ENCODE measurements at places on chromosomes 6 and 20. TPM values are rescaled to one million over a fixed set of nuclear protein-coding genes. Genes with fewer than 3 reads are reported as not detected.
A peak's percentile ranks its signal among the peaks of the same experiment; 100 is the strongest.

The EMILIN3 gene
- total RNA-seq = 4.0 TPM

The TP53TG5 gene
- not detected for total RNA-seq

The FAM83D gene
- total RNA-seq = 32.7 TPM

The GPR63 gene
- not detected for total RNA-seq

GRCh38 chr20:10110151-10110550 lies 75.4 kb downstream of the ANKEF1 start:
- no peak for DNase-seq

DNA sequence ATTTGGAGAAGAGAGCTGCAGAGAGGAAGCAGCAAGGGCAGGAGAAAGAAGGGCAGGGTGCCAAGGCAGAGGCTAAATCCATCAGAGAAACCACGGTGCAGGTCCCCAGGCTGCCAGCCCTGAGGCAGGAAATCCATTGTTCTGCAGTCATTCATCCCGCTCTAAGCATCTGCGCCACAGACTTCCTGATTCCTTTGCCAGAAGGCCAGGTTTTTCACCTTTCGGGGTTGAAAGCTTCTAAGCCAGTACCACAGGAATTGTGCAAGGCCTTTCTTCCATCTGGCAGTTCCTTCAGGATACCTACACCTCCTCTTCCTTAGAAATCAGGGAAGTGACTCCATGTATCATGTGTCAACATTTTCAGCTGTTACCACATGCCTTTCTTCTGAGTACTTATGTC lies 45.6 kb downstream of the ADGRF5 start:
- DNase-seq = peak; percentile 76

GRCh38 chr6:42514745-42515144 lies 49.1 kb upstream of the UBR2 start:
- DNase-seq = no peak
